ENCODE measurements at places on chromosomes 11 and 22.
A peak's percentile ranks its signal among the peaks of the same experiment; 100 is the strongest.

- DNase-seq, result peak; percentile 55
Measured at GRCh38 chr11:66467034-66467659, 442 bp downstream of the PELI3 start.

DNA sequence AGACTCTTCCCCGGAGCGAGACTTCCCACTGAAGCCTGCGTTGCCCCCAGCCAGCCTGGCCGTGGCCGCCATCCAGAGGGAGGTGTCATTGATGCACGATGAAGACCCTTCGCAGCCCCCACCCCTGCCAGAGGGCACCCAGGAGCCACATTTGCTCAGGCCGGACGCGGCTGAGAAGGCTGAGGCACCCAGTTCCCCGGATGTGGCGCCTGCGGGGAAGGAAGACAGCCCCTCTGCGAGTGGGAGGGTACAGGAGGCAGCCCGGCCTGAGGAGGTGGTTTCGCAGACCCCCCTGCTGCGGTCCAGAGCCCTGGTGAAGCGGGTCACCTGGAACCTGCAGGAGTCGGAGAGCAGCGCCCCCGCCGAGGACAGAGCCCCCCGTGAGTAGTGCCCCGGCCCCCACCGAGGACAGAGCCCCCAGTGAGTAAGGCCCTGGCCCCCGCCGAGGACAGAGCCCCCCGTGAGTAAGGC, 6.4 kb downstream of the IRF7 start:
- no peak for DNase-seq

DNA sequence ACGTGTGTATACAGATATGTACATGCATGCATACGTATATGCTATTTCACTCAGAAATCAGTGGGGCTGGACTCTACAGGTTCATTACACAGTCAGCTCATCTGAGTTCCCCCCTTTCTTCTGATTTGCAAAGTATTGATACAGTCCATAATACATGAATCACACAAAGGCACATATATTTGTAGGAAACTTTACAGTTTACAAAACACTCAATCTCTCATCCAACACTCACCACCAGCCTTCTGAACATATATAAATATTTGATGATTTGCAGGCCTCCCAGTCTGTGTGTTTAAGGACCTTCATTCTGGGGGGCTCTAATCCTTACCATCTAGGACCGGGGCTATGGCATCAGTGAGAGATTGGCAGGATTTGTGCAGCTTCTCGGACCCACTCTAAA, 293.8 kb downstream of the TENM4 start:
- no peak for DNase-seq

- DNase-seq, result no peak
Measured at GRCh38 chr11:112255067-112255720, 5.5 kb downstream of the PLET1 start.

DNA sequence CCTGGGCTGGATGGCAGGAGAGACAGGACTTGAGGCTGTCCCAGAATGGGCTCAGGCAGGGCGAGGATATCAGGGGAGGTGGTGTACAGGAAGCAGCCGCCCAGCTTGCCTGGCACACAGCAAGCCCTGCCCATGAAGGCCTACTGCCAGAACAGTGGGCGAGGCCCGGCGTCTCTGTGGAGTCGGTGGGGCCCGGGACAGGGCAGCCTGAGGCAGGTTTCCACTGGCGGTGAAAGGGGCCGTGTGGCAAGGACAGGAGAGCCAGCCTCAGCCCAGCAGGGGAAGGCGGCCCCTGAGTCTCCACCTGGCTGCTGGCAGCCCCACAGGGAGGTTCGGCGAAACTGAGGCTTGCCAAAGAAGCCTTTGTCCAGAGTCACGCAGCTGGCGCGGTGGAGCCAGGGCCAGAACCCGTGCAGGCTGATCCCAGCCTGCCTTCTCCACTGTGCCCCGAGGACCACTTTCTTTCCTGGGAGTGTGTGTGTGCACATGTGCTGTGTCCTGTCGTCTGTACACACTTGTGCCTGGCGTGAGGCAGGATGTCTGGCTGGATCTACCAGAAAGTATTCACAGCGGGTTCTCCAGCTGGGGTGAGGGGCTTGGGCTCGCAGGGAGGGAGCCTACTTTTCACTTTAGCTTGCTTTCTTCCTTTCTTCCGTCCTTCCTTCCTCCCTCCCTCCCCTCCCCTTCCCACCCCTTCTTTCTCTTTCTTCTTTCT, 1.2 kb downstream of the TSPO start:
- DNase-seq, result no peak
